HL-60 (cell line): ENCODE measurements at places on chromosomes 16 and 17.
A peak's percentile ranks its signal among the peaks of the same experiment; 100 is the strongest.

DNA sequence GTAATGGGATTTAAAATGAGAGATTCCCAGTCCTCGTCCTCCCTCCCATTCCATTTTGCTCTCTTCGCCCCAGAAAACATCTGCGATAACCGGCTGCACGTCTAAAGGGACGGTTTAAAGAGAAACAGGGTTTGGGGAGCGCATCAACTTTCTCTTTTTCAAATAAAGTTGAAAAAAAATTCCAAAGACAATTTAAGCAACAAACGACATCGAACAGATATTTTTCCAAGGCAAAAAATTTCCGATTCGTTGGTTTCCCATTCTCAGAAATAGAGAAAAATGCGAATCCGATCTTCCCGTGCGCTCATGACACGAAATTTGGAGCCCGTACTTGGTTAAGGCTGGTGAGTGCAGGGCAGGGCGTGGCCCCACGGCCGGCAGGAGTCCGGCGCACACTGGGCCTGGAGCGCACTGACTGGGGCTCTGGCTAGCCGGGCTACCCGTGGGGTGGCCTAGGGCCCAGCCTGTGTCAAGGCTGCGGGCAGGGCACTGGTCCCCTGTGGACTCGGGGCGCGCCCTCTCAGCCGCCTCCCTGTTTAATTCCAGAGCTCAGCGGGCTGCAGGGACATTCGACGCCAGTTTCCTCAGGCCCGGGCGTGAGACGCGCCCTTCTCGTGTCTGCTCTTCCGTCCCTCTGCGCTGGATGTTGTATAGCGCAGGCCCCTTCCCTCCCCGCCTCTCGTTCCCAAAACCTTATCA, 17.9 kb upstream of the ZFHX3 start:
- no peak for DNase-seq

- no peak for DNase-seq
Measured at GRCh38 chr16:21694609-21695008, 30.8 kb downstream of the OTOA start.

GRCh38 chr17:704111-704864, 10.4 kb downstream of the VPS53 start:
- no peak for DNase-seq

DNA sequence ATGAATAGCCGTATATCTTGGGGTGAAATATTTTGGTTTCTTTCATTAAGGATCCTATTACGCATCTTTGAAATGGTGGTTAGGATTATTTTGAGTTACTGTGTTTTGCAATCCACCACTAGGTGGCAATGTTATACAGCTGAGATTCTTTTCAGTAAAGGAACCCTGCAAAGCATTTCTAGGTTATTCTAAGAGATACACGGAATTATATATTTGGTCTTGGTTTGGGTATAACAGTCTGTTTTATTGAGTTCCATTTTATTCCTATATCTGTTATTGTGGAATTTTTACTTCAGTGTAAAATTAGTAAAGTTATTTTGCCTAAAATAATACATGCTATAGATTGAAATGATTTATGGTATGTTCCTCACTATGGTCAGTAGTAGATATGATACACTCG, 62.9 kb upstream of the CPHXL start:
- peak; percentile 7 for DNase-seq

DNA sequence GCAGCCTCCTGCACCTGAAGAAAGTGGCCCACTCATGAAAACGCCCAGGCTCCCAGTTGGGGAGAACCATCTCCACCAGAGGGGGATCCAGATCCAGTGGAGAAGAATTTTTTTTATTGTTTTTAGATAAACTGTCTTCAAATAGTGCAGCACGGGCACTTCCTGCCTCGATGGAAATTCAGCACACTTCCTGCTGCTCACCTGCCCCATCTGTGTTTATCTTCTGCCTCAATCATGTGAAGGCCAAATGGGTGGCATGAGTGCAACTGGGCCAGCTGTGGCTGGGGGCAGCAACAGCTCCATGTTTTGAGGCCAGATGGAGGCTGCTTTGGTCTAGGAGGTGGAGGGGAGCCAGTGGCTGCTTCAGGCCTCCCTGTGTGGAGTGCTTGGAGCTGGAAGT, 75.9 kb upstream of the WSB1 start:
- no peak for DNase-seq

- no peak for DNase-seq
Measured at GRCh38 chr16:66167564-66168291, 198.8 kb upstream of the CDH5 start.

GRCh38 chr17:40430272-40431230, 12.7 kb upstream of the IGFBP4 start:
- DNase-seq = no peak

DNA sequence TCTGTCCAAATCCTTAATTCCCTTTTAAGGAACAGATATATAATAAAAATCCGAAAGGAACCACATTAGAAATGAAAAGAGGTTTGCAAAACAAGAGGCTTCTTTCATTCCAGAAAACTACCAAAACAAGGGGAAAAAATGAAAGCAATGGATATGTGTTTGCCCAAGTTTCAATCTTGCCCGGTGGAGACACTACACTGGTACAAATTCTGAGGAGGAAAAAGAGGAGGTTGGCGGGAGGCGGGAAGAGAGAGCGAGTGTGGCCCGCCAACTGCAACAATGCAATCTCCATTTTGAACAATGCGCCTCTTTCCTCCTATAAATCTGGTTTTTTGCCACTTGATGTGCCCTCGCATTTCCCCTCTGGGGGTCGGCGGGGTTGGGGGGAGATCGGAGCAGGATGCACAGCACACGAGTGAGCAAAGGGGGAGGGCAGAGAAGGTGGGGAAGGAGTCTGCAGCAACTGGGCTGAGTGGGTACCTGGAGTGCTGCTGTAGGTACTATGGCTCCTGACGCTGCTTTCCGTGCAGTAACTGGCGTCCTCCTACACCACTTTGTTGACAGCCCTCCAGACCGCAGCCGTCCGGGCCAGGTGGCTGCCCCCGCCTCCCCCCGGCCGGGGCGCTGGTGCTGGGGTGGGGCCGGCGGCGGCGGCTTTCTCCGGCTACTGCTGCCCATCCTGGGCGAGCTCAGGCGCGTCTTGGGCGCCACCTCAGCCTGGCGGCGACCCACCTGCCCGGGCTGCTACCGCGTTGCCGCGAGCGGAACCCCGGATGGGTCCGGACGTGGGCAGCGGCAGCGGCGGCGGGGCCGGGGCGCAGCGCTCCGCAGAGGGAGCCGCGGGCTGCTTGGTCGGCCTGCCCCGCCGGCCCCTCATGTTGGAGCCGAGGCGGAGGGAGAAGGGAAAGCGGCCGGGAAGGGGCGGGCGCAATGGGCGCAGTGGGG, 93.8 kb upstream of the PLEKHM1 start:
- peak; percentile 72 for DNase-seq

DNA sequence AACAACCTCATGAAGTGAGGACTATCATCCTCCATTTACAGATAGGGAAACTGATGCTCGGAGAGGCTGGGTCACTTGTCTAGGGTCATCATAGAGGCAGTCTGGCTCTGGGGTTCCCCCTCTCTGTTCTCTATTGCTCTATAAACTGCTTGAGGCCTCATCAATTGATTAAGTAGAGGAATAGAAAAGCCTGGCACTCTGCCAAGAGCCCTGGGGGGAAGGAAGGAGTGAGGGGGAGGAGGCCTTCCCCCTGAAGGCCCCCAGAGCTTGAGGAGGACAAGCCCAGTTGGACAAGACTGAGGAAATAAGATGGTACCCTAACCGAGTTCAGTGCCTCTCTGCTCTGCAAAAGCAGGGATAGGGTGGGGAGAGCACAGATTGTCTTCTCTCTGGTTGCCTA, 21.0 kb downstream of the SDK2 start:
- DNase-seq = no peak

- no peak for DNase-seq
Measured at GRCh38 chr17:17603178-17603894, 11.8 kb upstream of the PEMT start.

- DNase-seq = no peak
Measured at GRCh38 chr17:66983414-66984021, 19.0 kb downstream of the CACNG4 start.

- DNase-seq = no peak
Measured at GRCh38 chr17:1997927-1998742, 27.0 kb downstream of the RTN4RL1 start.

DNA sequence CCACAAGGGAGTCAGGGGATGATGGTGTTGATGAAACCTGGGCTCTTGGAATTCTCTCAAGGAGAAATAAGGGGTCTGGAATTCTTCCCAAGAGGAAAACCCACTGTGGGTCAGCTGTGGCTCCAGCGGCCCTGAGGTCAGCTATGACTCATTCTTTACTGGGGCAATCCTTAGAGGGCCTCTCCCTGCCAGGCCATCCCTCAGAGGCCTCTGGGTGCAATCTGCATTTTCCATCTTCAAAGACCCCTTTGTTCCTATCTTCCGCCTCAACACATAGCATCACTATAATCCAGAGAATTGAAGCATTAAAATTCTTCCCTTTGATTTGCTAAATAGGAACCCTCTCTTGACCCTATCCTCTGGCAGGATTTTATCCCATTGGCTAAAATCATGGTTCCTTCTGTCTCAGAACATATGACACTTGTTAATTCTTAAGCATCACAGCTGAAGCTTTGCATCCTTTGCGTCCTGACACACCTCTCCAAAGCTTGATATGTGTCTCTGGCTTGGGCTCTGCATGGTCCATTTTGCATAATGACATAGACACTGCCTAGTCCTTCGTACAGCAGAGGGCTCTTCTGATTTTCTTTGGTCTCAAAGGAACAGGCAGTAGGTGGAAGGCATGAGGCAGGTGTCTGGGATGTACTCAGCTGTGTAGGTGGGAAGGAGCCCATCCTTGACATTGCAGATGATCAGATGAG, 4.4 kb upstream of the KRT37 start:
- no peak for DNase-seq

- no peak for DNase-seq
Measured at GRCh38 chr17:39064819-39065218, 86.6 kb downstream of the PLXDC1 start.

GRCh38 chr16:2365397-2366294, 25.1 kb upstream of the ABCA3 start:
- DNase-seq = no peak

GRCh38 chr17:33888455-33888854, 366.6 kb upstream of the CCL2 start:
- no peak for DNase-seq

DNA sequence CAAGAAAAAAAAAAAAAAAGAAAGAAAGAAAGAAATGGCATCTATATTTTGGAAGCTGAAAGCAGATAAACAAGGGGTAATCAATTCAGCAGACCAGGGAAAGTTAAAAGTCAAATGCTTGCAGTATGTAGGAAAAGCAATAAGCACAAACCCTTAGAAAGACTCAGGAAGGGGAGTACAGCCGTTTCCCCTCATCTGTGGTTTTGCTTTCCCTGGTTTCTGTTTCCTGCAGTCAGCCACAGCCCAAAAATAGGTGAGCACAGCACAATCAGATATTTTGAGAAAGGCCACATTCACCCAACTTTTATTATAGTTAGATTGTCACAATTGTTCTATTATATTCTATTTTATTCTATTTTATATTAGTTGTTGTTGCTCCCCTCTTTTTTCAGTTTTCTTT, 14.4 kb upstream of the ALOX12 start:
- DNase-seq = no peak

- DNase-seq = no peak
Measured at GRCh38 chr17:57464191-57464864, 208.0 kb downstream of the MSI2 start.

DNA sequence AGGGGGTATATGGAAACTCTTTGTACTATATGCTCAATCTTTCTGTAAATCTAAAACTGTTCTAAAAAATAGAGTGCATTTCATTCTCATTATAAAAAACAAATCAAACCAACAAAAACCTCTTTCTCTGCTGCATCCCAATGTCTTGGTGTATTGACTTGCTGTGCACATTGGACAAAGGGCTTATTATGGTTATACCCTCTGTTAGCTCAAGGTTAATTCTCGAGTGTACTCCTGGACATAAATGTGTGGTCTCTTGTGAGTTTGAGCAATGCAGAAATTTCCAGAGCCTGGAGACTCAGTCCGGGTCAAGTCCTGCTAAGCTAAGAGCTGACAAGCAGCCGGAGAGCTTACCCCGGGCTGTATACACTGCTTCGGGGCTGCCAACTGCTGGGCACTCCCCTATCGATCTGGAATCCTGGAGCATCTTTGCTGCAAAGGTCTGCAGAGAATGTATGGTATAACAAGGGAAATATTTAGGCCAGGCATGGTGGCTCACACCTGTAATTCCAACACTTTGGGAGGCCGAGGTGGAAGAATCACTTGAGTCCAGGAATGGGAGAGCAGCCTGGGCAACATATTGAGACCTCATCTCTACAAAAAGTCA, 66.2 kb upstream of the BRD7 start:
- no peak for DNase-seq

DNA sequence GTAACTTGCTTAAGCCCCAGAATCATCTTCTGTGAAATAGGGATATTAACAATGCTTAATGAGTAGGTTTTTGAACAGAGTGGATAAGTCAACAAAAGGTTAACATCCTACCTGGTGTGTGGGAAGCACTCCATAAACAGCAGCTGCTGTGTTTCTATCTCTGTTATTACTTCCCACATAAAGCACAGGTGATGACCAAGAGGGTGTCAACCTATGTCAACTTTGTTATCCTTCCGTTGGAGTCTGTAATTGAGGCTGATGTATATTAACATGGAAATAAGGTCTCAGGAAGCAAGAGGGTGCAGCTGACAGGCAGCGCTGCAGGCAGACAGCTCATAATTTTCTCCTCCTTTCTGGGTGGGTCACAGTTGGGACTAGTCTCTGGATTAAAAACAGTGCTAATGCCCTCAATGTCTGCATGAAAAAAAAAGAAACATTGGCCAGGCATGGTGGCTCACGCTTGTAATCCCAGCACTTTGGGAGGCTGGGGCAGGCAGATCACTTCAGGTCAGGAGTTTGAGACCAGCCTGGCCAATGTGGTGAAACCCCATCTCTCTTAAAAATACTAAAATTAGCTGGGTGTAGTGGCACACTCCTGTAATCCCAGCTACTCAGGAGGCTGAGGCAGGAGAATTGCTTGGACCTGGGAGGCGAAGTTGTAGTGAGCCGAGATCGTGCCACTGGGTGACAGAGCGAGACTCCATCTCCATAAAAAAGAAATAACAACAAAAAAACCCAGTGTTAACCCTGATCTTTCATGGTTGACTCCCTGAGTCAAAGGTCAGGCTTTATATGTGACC, 269.6 kb downstream of the SNX29 start:
- DNase-seq = no peak

GRCh38 chr16:67238278-67238575, 9.1 kb downstream of the FHOD1 start:
- no peak for DNase-seq

- no peak for DNase-seq
Measured at GRCh38 chr16:23491490-23492391, 18.6 kb downstream of the GGA2 start.

DNA sequence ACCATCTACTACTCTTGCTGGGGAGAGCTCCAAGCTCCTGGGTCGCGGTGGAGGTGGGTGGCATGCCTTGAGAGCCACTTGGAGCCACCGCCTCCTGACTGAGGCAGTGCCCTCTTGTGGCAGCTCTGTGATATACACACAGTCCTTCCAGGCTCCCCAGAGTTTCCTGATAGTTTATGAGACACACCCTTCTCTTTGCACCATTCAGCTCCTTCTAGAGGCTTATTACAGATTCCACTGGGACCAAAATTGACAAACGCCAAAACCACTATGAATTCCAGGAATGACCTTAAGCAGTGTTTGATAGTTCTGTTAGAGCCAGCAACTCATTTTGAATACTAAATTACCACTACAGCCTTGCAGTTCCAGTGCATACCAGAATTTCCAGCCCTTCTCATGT, 170.1 kb upstream of the CDH13 start:
- DNase-seq = peak; percentile 50

- no peak for DNase-seq
Measured at GRCh38 chr17:43545383-43545632, 832 bp downstream of the ETV4 start.

- DNase-seq = no peak
Measured at GRCh38 chr16:27449434-27450195, 47.6 kb downstream of the IL21R start.
